ENCODE measurements at places on chromosomes 2 and 18.

- DNase-seq, result no peak
Measured at GRCh38 chr2:8634466-8635172, 47.2 kb upstream of the ID2 start.

DNA sequence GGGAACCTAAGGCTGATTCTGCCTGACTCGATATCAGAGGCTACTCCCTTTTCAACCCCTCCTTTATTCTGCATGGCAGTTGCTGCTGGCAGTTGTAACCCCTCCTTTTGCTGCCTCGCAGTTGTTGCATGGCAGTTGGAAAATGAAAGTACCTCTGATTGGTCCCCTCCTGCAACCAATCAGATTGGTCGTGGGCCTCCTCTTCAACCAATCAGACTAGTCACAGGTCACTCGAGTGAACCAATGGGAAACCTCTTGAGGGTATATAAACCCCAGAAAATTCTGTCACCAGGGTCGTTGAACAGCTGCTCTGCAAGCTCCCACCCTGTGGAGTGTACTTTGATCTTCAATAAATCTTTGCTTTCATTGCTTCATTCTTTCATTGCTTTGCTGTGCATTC lies 294.3 kb upstream of the SLC8A1 start:
- DNase-seq, result no peak

DNA sequence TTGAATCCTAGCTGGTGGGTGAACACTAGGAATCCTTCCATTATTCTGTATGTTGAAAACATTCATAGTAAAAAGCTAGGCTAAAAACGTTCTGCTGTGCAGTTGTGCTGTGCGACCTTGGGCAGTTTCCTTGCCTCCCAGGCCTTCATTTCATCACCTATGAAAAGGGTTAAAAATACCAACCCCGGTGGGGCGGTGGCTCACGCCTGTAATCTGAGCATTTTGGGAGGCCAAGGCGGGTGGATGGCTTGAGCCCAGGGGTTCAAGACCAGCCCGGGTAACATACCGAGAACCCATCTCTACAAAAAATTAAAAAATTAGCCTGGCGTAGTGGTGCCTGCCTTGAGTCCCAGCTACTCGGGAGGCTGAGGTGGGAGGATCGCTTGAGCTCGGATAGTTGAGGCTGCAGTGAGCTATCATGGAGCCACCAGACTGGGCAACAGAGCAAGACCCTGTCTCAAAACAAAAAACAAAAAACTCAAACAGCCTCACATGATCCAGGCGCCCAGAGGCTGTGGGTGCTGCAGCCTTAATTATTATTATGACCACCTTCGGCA lies 2.9 kb upstream of the RRM2 start:
- DNase-seq, result no peak

DNA sequence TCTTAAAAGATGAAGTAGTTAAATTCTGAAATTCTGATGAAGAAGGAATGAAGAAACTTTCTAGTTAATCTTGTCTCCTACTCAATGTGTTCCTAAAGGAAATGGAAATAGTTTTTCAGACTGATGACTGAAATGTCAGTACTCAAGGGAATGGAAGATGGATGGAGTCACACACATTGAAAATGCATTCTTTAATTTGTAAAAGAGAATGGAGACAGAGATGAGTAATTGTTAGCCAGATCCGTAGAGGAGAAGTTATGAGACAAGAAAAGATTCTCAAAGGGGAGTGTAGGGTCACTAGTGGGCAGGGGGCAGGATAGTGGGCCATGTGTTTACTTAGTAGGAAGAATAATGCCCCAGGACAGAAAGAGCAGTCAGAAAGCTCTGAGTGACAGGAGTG lies 13.3 kb downstream of the ZSWIM2 start:
- DNase-seq, result no peak

DNA sequence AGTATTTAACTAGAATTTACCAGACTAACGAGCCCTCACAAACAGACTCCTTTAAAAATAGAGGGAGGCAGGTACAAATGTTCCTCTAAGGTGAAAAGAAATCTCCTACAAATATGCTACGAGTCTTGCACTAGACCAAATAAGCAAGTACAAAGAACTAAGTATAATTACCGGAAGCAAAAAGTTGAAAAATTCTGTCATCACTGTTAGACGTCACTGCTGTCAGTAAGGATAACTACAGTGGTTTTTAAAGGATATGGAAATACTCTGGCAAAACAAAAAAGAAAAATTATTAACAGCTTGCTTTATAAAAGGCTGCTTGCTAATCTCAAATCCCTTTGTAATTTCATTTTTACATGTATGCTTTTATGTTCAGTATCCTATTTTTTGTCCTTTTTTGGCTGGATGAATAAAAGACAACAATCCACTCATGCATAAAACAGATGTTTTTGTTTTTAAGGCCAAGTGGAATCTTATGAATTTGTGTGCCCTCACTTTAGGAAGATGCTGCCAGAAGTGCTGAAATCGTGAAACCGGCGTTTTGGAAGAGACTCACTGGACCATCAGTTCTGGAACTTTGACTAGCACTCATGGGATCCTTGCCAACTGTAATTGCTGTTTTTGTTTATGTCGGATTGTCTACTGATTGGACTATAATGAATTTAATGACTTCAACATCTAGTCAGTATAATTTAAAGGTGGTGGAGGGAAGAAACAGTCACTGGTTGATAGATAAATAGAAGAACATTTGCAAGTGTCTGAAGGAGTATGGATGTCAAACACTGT lies 6.7 kb downstream of the ZNF521 start:
- no peak for DNase-seq

GRCh38 chr18:59024829-59025228 lies 114.9 kb upstream of the SEC11C start:
- DNase-seq, result no peak

GRCh38 chr2:206974551-206974950 lies 35.2 kb downstream of the CPO start:
- no peak for DNase-seq

DNA sequence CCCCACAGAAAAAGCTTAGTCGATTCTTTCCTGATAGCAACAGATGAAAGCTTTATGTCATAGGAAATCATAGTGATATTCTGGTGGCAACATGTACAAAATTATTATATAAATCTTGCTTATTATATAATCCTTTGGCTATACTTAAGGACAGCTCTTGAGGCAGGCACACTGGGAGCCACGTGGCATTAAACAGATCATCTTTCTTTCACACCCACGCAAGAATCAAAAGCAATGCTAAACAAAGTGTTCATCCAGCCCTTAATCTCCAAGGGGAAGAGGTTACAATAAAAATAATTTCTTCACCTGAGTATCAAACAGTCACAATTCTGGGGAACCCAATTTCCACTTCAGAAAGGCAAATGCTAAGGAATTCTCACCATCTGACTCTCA lies 57.8 kb downstream of the CYB5A start:
- DNase-seq, result no peak

GRCh38 chr2:53877556-53877955 lies 17.8 kb upstream of the GPR75 start:
- DNase-seq, result no peak

DNA sequence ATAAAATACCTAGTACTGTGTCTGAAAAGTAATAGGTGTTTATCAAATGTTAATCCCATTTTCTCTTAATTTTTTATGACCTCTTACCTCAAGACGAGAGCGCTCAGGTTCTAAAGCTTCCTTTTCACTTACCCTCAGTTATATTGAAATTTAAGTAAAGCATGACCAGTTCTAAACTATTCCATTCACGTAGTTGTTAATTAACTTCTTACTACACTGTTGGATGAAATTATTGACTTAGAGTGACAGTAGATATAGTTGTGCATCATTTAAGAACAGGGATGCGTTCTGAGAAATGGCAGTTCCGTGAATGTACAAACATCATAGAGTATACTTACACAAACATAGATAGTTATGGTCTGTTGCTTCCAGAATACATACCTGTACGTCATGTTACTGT lies 20.1 kb upstream of the HTR2B start:
- DNase-seq, result no peak

DNA sequence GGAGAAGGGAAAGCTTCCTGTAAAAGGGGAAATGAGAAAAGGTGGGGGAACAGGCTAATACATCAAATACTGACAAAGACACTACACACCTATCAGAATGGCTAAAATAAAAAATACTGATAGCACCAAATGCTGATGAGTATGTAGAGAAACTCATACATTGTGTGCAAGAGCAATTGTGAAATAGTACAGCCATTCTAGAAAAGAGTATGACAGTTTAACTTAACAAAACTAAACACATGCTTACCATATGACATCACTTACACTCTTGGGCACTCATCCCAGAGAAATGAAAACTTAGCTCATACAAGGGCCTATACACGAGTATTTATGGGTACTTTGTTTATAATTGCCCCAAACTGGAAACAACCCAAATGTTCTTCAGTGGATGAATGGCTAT lies 53.4 kb downstream of the ZNF638 start:
- no peak for DNase-seq

GRCh38 chr2:194735837-194736542 lies 921.0 kb upstream of the SLC39A10 start:
- no peak for DNase-seq

GRCh38 chr2:26059542-26059941 lies 25.7 kb downstream of the RAB10 start:
- no peak for DNase-seq

DNA sequence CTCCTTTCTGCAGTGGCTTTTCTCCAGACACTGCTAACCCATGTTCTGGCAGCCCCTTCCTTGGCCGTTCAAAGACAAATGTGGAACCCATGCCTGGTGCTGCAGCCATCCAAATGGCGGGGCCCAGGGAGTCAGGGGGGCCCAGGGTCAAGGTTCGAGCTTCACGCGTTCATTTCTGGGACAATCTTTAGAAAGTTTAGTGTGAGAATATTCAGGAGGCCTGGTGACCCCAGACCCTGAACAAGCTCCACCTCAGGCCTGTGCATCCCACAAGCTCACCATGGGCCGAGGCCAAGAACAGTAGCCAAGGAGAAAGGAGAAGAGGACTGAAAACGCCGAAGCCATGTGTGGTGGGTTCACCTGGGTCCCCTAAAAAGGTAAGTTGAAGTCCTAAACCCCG lies 54.4 kb downstream of the ANKMY1 start:
- no peak for DNase-seq

DNA sequence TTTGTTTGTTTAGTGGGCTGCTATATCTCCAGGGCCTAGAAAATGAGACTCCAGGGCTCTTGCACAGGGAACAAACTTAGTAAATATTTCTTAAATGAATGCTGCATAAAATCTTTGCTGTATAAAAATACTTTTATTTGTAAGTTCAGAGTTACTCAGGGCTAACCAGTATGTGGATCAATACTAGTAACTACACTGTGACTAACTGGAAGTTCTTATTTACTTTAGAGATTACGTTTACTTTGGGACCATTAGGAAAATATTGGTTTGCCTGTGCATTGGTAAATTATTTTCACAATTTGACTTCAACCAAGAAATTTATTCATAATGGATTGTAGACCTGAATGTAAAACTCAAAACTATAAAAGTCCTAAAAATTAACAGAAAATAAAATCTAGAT lies 575.5 kb downstream of the RNF144A start:
- no peak for DNase-seq

- no peak for DNase-seq
Measured at GRCh38 chr2:158580760-158581159, 124.0 kb downstream of the PKP4 start.

DNA sequence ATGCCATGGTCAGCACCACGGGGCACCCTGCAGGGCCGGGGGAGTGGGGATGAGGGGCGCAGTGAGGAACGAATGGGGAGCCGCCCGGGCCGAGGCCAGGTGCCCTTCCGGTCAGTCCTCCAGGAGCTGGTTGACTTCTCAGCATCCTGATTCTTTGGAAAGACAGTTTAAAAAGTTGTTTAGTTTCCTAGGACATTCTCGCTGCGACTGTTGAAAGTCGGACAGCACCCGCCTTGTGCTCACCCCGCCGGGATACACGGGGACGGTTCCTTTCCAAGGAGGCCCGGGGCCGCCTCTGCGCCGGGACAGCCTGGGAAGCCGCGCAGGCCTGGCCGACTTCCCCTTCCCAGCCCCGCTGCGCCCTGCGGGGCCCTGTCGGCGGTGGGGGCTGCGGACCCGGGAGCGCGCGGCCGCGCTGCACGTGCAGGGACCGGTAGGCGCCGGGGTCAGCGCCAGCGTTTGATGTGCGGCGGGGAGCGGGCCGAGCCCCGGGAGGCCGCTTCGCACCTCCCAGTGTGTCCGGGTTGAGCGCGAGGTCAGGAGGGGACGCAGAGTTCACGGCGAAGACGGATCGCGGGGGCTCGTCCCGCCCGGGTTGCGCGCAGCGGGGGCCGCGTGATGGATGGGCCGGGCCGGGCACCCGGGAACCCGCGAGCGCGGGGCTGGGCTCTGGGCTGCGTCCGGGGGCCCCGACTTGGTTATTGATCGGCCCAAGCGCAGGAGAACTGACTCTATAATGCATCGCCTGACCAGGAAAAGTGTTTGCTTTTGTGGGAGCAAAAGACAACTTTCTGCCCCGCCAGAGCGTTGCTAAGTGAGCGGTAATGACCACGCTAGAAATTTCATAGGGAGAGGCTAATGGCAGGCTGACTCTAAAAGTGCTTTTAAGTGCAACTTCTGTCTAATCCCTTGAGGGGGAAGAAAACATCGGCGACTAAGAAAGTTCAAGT lies 28.0 kb upstream of the SMIM21 start:
- DNase-seq, result no peak

DNA sequence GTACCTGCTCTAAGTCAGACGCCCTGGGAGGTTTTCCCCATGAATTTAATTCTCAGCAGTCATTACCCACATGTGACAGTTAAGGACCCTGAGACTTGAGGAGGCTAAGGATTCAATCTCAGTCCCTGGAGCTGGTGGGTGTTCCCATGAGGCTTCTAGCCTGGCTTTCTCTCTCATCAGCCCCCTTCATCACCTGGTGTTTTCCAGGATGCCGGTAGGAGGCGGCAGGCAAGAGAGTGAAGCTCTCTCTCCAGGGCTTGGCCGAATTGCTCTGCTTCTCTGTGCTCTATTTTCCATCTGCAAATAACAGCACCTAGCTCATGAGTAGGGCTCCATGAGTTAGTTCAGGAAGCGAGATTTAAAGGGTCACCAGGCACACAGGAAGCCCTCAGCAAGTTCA lies 241.9 kb downstream of the PTPRM start:
- DNase-seq, result no peak

GRCh38 chr2:119352357-119352756 lies 14.3 kb downstream of the C2orf76 start:
- no peak for DNase-seq

GRCh38 chr2:76639171-76639680 lies 883.0 kb downstream of the LRRTM4 start:
- DNase-seq, result no peak

DNA sequence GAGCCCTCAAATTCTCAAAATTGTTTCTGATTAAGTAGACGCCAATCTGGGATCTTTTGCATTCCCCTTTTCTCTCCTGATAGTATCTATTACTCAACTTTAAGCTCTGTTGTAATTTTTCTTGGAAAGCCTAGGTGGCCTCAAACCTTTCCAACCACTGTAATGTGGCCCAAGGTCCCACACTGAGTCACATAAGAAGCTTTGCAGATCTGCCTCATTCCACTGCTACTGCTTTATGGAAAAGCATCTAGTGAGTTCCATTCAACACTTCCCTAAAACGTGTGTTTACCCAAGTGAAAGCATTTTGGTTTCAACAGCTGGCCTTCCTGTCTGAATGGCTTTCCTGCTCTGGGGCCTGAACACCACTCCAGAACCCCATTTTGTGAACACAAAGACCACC lies 493.6 kb upstream of the SPHKAP start:
- DNase-seq, result no peak

GRCh38 chr2:12152888-12153287 lies 406.5 kb downstream of the LPIN1 start:
- DNase-seq, result no peak

GRCh38 chr2:33335516-33335915 lies 140.9 kb upstream of the RASGRP3 start:
- no peak for DNase-seq
